ENCODE measurements at places on chromosomes 11 and 22.

DNA sequence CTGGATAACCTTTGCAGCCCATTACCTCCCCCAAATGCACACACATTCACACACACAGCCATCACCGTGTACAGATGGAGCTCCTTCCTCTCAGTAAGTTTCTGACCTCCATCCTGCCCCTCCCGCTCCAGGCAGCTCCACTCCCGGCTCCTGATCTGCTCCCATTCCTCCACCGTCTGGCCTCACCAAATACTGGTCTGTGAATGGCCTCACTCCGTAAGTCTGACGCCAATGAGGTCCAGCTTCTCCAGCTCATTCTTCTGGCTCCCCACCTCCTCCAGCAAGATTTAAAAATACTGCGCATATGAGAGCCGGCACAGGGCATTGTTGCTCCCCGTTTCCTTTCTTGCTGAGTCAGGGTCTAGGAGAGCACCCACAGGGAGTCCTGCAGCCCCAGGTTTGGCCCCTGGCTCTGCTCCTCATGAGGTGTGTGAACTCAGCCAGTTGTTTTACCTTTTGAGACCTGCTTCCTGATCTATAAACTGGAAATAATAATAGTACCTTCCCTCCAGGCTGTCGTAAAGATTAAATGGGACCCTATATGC lies 14.0 kb upstream of the TUB start:
- no peak for DNase-seq
- peak overlapping the region; percentile 7 for H3K27ac ChIP-seq
- H3K36me3 ChIP-seq, result no peaks in the 10 kb centered on the region

DNA sequence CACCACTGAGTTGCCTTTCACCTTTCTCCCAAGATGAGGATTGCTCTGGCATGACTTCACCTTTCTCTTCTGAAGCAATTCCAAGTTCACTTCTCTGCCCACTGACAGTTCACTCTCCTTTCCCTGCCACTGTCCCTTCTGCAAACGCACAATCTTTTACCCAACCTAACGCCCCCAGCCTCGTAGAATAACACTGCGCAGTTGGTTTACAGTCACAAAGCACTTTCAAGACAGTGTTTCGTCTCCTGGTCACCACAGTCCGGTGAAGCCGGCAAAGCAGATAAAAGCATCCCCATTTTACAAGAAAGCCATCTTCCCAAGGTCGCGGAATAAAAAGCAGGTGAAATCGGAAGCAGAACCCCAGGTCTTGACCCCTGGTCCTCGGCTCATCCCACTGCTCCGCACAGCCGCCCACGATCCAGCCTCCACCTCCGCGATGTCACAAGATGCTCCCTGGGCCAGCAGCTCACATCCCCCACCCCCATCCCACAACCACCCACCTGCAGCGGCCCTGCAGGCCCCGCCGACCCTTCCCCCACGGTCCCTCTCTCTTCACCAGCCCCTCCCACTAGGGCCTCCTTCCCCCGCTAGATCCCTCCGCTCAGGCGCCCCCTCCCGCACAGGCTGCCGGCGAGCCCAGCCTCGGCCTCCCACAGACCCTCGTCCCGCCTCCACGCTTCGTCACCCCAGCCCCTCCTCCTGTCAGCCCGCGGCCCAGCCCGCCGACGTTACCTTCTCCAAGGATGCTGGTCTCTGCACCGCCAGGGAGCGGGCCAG lies 585 bp downstream of the PI4KA start:
- peaks cover 5% of the 10 kb centered on the region for H3K36me3 ChIP-seq
- peak overlapping the region; percentile 70 for H3K4me3 ChIP-seq
- DNase-seq, result peak; percentile 89
- no peaks in the 10 kb centered on the region for H3K27me3 ChIP-seq
- H3K4me1 ChIP-seq, result peaks cover 35% of the 10 kb centered on the region

DNA sequence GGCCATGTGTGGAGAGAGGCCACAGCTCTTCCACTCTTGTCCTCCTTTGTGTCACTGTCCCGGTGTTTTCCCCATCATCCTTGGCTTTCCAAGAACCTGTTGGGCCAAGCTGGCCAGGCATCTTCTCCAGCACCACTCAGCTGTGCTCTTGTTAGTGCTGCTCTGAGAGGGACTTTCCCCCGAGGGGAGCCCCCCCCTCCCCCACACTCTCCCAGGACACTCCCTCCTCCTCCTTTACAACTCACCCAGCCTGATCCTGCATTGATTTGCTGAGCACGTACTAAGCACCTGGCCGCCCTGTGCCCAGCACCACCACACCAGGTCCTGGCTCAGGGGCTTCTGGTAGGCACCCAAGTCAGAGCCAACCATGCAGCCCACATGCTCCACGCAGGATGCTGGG lies 13.2 kb downstream of the TP53AIP1 start:
- H3K36me3 ChIP-seq, result no peaks in the 10 kb centered on the region
- no peak for DNase-seq

DNA sequence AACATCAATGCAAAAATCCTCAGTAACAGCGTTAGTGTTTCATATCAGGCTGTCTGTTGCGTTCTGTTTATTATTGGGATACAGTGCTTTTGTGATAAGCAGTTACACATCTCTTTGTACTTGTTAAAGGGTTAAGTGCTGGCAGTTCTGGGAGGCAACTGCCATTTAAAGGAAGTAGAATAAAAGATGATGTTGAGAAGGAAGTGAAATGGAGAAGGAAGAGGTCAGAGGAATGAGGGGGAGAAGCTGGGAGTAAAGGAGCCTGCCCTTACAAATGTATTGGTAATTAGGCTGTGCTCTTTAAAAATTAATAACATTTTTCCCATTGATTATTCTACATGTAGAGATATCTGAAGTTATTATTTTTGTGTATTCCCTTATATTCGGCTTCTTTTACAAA lies 674.7 kb downstream of the NTM start:
- DNase-seq, result no peak
- no peak overlapping the region for H3K27ac ChIP-seq
- no peak overlapping the region for H3K4me3 ChIP-seq
- H3K27me3 ChIP-seq, result peaks cover 32% of the 10 kb centered on the region
- H3K36me3 ChIP-seq, result no peaks in the 10 kb centered on the region

DNA sequence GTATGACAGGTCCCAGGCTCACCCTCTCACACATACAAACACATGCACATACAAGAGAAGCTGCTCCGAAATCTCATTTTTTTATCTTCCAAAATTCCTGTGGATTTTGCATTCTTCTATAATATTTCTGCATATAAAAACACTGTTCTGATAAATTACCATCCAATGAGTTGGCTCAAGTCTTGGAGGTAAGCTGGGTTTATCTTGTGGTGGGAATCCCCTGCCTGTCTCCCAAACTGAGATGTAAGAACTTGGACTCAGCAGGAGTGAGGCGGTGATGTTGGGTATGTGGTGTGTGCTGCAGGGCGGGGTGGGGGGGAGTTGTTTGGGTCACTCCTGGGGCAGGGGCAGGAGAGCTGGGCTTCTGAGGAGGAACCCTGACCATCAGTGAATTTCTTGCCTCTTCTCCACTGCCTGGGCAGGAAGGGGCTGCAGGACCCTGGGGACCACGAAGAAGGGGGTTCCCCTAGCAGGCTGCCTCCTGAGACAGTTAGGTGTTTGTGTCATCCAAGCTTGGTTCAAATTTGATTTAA lies 6.8 kb upstream of the P2RY6 start:
- H3K4me1 ChIP-seq, result peaks cover 14% of the 10 kb centered on the region
- H3K36me3 ChIP-seq, result no peaks in the 10 kb centered on the region
- peaks cover 31% of the 10 kb centered on the region for H3K27me3 ChIP-seq
- no peak for DNase-seq
- no peak overlapping the region for H3K4me3 ChIP-seq

DNA sequence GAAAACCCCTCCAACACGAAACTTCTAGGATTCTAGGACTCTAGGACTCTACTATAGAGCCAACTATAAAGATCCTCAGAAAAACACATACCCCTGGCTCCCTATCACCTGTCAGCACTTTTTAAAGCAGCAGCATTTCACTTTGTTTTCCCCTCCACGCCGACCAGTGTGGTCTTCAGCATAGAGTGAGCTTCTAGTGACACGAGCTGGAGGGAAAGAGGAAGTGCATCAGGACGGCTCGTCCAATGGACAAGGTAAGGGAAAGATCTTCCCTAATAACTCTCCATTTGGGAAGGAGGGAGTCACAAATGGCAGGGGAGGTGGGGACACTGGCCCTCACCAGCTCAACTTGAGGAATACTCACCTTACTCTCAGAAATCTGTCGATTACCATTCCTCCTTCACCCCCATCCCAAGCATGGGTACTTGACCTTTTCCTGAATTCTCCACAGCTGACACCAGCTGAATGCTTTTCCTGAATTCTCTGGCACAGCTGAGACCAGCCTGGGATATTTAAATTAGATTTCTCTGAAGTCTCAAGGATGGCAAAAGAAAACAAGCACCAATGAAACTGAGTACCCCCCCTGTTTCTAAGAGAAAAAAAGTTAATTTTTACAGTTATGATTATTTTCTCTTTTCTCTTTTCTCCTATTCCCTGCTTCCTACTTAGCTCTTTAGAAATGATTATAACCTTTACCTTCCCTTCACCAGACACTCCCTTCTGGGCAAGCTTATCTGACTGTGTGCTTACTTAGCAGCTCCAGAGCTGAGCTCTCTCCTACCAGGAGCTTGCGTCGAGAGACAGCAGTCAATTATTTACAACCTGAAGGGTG lies 33.3 kb upstream of the NNMT start:
- H3K27me3 ChIP-seq, result peaks cover 22% of the 10 kb centered on the region
- H3K36me3 ChIP-seq, result no peaks in the 10 kb centered on the region
- H3K27ac ChIP-seq, result no peak overlapping the region
- H3K4me1 ChIP-seq, result peaks cover 3% of the 10 kb centered on the region

- H3K36me3 ChIP-seq, result no peaks in the 10 kb centered on the region
- DNase-seq, result no peak
- peaks cover 11% of the 10 kb centered on the region for H3K27me3 ChIP-seq
- H3K4me3 ChIP-seq, result no peak overlapping the region
These were observed 77.9 kb downstream of the THAP12 start for GRCh38 chr11:76302996-76303395.

GRCh38 chr22:19990609-19991394 lies 25.8 kb downstream of the ARVCF start:
- DNase-seq, result no peak
- H3K36me3 ChIP-seq, result no peaks in the 10 kb centered on the region
- H3K4me1 ChIP-seq, result peaks cover 3% of the 10 kb centered on the region
- no peak overlapping the region for H3K27ac ChIP-seq
- H3K4me3 ChIP-seq, result no peak overlapping the region

- no peak for DNase-seq
- H3K27me3 ChIP-seq, result no peaks in the 10 kb centered on the region
- no peak overlapping the region for H3K27ac ChIP-seq
- H3K4me1 ChIP-seq, result peaks cover 8% of the 10 kb centered on the region
- H3K36me3 ChIP-seq, result peaks cover 3% of the 10 kb centered on the region
- H3K4me3 ChIP-seq, result no peak overlapping the region
These were observed 66.4 kb upstream of the OLFML1 start for GRCh38 chr11:7418906-7419305.

- DNase-seq, result no peak
- peaks cover 16% of the 10 kb centered on the region for H3K36me3 ChIP-seq
- H3K4me3 ChIP-seq, result no peak overlapping the region
- no peak overlapping the region for H3K27ac ChIP-seq
These were observed 37.8 kb downstream of the PAMR1 start for GRCh38 chr11:35487532-35488078.

- H3K4me3 ChIP-seq, result no peak overlapping the region
- no peak for DNase-seq
- H3K4me1 ChIP-seq, result peaks cover 3% of the 10 kb centered on the region
- H3K36me3 ChIP-seq, result peaks cover 11% of the 10 kb centered on the region
These were observed 14.5 kb downstream of the ADAMTS15 start for GRCh38 chr11:130462931-130463330.

GRCh38 chr11:123173040-123173855 lies 21.8 kb downstream of the CLMP start:
- H3K27ac ChIP-seq, result peak overlapping the region; percentile 50
- H3K36me3 ChIP-seq, result no peaks in the 10 kb centered on the region
- DNase-seq, result no peak
- H3K4me1 ChIP-seq, result peaks cover 13% of the 10 kb centered on the region

GRCh38 chr11:42593441-42593840 lies 718.4 kb upstream of the API5 start:
- H3K27me3 ChIP-seq, result peaks cover 2% of the 10 kb centered on the region
- peaks cover 3% of the 10 kb centered on the region for H3K4me1 ChIP-seq
- no peak overlapping the region for H3K27ac ChIP-seq
- no peak for DNase-seq
- no peaks in the 10 kb centered on the region for H3K36me3 ChIP-seq

- H3K4me3 ChIP-seq, result no peak overlapping the region
- H3K4me1 ChIP-seq, result peaks cover 8% of the 10 kb centered on the region
- peaks cover 2% of the 10 kb centered on the region for H3K27me3 ChIP-seq
- H3K27ac ChIP-seq, result no peak overlapping the region
- DNase-seq, result no peak
These were observed 131.4 kb downstream of the TENM4 start for GRCh38 chr11:79309407-79309806.

DNA sequence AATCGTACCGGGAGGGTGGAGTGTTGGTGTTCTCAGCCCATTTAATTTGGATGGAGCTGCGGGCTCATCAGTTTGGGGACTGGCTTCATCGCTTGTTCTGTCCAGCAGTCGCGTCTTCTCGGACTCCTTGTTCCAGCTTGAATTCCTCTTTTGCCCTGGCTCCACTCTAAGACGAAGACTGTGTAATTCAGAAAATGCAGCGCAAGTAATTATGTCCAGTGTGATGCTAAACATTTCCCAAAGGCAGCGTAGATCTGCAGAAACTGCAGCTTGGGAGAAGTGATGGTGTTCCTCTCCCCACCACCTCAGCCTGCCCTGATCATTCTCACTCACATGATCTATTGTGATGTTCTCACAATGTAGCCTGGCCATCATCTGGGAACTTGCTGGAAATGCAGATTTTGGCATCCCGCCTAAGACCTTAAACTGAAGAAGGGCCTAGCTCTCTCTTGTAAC lies 666 bp downstream of the SLC25A18 start:
- peak overlapping the region; percentile 61 for H3K27ac ChIP-seq
- no peak for DNase-seq
- H3K4me3 ChIP-seq, result no peak overlapping the region

Data from mesothelial cell of epicardium (in vitro differentiated cells).